ENCODE measurements at places on chromosomes 4 and X.

DNA sequence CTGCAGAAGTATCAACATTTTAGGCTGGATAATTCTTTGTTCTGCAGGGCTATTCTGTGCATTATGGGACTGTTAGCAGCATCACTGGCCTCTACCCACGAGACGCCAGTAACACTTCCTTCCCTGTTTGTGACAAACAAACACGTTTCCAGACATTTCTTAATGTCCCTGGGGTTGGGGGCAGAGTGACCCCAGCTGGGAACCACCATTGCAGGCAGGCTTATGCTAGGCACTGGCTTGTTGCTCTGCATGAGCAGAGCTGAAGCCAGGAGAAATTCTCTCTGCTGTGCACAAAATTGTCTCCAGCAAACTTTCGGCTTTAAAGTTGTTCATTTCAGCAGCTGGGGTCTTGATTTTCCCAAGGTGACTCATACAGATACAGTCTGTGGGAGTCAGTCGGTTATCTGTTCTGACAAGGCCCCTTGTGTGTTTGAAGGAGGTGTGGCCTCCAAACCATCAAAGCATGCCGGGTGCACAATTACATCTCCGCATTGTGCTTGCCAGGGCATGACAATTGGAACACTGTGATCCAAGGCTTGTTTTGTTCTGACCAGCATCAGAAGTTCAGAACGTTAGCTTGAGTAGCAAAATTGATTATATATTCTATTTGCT, 156.4 kb upstream of the BOD1L1 start:
- no peak for DNase-seq
- H3K36me3 ChIP-seq = no peaks in the 10 kb centered on the region
- H3K4me1 ChIP-seq = no peaks in the 10 kb centered on the region
- H3K27me3 ChIP-seq = no peaks in the 10 kb centered on the region
- no peak overlapping the region for H3K4me3 ChIP-seq

DNA sequence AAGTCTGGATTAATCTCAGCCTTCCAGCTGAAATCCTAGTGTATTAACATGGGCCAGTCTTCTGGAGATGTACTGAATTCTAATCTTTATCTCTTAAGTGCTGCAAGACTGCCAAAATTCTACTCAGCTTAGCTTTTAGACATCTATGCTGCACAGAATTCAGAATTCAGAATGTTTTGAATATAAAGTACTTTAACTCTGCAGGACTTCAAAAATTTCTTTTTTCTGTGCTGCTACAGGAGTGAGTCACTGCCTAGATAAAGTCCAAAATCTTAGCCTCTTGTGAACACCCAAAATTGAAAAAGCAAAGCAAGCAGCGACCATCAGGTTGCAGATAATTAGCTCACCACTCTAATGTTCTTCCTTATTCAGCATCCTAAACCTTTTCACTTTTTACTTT, 1092.6 kb upstream of the PCDH10 start:
- H3K36me3 ChIP-seq = no peaks in the 10 kb centered on the region
- H3K27me3 ChIP-seq = no peaks in the 10 kb centered on the region
- no peaks in the 10 kb centered on the region for H3K4me1 ChIP-seq
- H3K27ac ChIP-seq = no peak overlapping the region
- no peak overlapping the region for H3K4me3 ChIP-seq

- no peaks in the 10 kb centered on the region for H3K4me1 ChIP-seq
- no peak for DNase-seq
- no peaks in the 10 kb centered on the region for H3K27me3 ChIP-seq
- peaks cover 9% of the 10 kb centered on the region for H3K36me3 ChIP-seq
- no peak overlapping the region for H3K4me3 ChIP-seq
- H3K27ac ChIP-seq = no peak overlapping the region
Measured at GRCh38 chr4:77931452-77932135, 69.0 kb downstream of the MRPL1 start.

DNA sequence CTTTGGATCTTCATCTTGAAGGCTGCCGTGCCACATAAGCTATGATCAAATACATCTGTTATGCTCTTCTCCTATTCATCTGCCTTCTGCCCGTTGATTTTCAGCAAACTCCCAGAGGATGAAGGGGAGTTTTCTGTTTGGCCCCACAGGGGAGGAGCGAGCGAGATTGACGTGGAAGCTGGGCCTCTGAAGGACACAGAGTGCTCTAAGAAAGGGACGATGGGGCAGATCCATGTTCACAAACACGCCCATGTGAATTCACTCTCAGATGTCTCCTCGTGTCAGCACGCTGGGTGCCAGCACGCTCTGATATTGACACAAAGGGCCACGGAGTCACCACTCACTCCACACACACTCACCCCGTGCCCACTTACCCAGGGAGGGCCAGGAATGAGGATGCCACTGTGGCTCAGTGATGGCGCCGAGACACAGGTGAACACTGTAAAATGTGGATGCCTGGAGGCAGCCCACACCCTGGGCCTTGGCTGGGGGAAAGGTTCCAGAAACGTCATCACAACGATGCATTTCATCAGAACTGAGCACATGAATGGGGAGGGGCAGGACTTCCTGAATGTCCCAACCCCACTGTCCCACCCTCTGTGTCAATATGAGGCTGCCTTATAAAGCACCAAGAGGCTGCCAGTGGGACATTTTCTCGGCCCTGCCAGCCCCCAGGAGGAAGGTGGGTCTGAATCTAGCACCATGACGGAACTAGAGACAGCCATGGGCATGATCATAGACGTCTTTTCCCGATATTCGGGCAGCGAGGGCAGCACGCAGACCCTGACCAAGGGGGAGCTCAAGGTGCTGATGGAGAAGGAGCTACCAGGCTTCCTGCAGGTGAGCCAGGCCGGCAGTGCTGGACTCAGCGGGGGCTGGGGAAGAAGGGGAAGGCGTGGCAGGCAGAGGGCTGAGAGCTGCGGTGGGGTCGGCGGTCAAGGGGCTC, at the start of gene S100P:
TSS of gene S100P (plus strand) at position 648 of the 946 bp plus-strand sequence. CDS start at position 703, 55 bp downstream.
- DNase-seq = no peak
- peak within 1 kb of the TSS; percentile 57 for H3K27ac ChIP-seq
- H3K27me3 ChIP-seq = no peaks in the 10 kb centered on the region
- no peak within 1 kb of the TSS for H3K4me3 ChIP-seq
- H3K36me3 ChIP-seq = no peaks in the 10 kb centered on the region
- peaks cover 4% of the 10 kb centered on the region for H3K4me1 ChIP-seq

GRCh38 chr4:86482306-86483172, 111.6 kb upstream of the PTPN13 start:
- peaks cover 23% of the 10 kb centered on the region for H3K4me1 ChIP-seq
- no peaks in the 10 kb centered on the region for H3K36me3 ChIP-seq
- DNase-seq = peak; percentile 56
- no peak overlapping the region for H3K4me3 ChIP-seq
- H3K27me3 ChIP-seq = no peaks in the 10 kb centered on the region

GRCh38 chr4:73341454-73341853, 62.6 kb upstream of the ALB start:
- H3K36me3 ChIP-seq = no peaks in the 10 kb centered on the region
- DNase-seq = peak; percentile 68
- no peak overlapping the region for H3K4me3 ChIP-seq
- H3K27ac ChIP-seq = no peak overlapping the region
- no peaks in the 10 kb centered on the region for H3K4me1 ChIP-seq

GRCh38 chrX:35406386-35406785, 391.8 kb upstream of the MAGEB16 start:
- H3K27me3 ChIP-seq = peaks cover 5% of the 10 kb centered on the region
- DNase-seq = no peak
- no peaks in the 10 kb centered on the region for H3K4me1 ChIP-seq
